ENCODE measurements at places on chromosomes 3 and 15. TPM values are rescaled to one million over a fixed set of nuclear protein-coding genes. Genes with fewer than 3 reads are reported as not detected.

- H3K27ac ChIP-seq = no peak overlapping the region
- no peak for DNase-seq
- H3K36me3 ChIP-seq = no peaks in the 10 kb centered on the region
- H3K4me1 ChIP-seq = no peaks in the 10 kb centered on the region
- H3K27me3 ChIP-seq = no peaks in the 10 kb centered on the region
These were observed 123.7 kb upstream of the MCTP2 start for GRCh38 chr15:94107652-94108051.

DNA sequence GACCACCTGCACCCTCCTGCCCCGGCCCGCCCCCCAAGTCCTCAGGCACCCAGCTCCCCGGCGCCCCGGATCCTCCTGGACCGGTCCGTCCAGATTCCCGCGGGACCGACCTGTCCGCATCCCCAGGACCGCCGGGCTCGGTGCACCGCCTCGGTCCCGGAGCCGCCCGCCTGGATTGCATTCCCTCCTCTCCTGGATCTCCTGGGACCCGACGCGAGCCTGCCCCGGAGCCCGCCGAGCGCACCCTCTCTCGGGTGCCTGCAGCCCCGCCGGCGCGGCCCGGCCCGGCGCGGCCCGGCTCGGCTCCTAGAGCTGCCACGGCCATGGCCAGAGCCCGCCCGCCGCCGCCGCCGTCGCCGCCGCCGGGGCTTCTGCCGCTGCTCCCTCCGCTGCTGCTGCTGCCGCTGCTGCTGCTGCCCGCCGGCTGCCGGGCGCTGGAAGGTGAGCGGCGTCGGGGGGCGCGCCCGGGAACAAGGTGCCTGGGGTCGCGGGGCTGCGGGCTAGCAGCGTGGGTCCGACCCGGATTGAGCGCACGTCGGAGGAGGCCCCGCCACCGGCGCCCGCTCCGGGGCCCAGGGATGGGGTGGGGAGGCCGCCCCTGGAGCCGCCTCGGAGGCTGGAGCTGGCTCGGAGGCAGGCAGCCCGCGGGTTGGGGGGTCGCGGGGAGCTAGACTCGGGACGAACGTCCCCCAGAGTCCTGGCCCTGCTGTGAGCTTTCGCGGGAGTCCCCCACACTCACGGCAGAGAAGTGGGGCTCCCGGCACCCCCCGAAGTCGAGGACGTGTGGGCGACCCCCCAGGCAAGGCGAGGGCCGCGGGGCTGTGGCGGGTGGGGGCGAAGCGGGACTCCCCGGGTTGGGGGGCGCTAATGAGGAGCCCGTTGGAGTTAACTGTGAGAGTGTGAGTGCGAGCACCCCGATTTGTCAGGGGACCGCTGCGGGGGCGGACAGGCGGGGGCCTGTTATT lies 610 bp downstream of the EPHB3 start:
- no peak for DNase-seq
- H3K4me3 ChIP-seq = peak overlapping the region; percentile 64
- no peaks in the 10 kb centered on the region for H3K27me3 ChIP-seq
- H3K4me1 ChIP-seq = peaks cover 3% of the 10 kb centered on the region

DNA sequence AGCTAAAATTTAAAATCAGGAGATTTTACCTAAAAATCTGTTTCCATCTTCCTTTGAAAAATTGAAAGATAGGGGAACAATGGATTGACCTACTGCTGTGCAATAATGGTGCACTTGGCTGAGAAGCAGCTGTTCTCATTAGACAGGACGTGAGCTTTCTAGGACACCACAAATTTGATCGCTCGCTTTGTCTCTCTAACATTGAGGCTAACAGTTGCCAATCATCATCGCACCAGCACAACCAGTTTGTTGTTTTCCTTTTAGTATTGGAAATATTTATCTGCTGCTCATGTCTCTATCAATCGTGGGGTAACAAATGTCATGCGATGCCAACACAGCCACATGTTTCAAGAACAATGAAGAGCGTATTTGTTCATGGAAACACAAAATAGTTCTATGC lies 228.8 kb upstream of the P2RY1 start:
- H3K27ac ChIP-seq = no peak overlapping the region
- no peaks in the 10 kb centered on the region for H3K4me1 ChIP-seq
- no peak for DNase-seq

- H3K27me3 ChIP-seq = no peaks in the 10 kb centered on the region
These were observed 48.6 kb downstream of the RARB start for GRCh38 chr3:25476639-25477038.

The CACNA1D gene
- not detected for total RNA-seq

DNA sequence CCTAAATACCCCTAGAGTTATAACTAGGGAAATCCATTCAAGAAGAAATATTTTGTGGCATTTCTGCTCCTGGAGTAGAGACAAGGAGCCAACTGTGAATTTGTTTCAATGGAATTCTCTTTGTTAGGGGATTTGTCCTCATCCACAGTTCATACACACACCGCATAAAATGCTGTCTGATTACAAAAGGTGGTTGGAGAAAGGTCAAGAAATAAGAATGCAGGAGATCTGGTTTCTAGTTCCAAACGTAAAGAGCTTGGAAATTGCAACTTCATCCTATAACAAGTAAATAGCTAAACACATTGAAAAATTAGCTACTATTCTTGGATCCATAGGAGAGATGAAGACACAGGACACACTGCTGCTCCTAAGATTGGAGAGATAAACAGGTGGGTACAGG lies 66.3 kb upstream of the NEDD4 start:
- no peak overlapping the region for H3K27ac ChIP-seq
- no peak for DNase-seq
- H3K4me1 ChIP-seq = peaks cover 5% of the 10 kb centered on the region
- H3K4me3 ChIP-seq = no peak overlapping the region
- H3K27me3 ChIP-seq = no peaks in the 10 kb centered on the region
- no peaks in the 10 kb centered on the region for H3K36me3 ChIP-seq

GRCh38 chr3:151312972-151313371 lies 3.6 kb downstream of the GPR87 start:
- no peak overlapping the region for H3K27ac ChIP-seq
- H3K4me1 ChIP-seq = no peaks in the 10 kb centered on the region
- H3K36me3 ChIP-seq = no peaks in the 10 kb centered on the region

The RTP1 gene
- not detected for total RNA-seq

The ABTB1 gene
- total RNA-seq = 15.4 TPM

DNA sequence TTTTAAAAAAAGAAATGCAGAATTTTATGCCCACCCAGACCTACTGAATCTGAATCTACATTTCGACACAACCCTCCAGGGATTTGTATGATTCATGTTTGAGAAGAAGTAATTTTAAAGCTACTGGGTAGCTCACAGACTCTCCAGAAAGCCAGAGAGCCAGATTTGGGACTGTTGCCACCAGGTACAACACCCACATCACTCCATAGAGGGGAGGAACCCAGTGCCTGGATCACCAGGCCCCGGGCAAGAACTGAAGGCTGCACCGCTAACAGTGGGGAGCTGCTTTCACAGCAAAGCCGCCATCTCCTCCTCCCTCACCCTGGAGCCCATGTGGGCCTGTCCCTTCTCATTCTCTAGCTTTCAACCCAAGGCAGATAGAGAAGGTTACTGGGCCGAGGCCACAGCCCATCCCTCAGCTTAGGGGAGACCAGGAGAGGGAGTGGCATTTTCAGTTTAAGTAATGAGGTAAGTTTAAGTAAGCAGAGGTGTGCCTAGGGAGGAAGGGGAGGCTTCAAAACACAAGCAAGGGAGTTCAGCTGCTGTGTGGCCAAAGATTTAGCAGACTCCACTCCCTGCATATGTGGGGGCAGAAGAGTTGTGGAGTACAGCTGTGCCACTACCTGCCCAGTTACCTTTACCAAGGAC lies 109.8 kb downstream of the IL12A start:
- no peaks in the 10 kb centered on the region for H3K36me3 ChIP-seq
- no peak overlapping the region for H3K27ac ChIP-seq
- H3K4me1 ChIP-seq = no peaks in the 10 kb centered on the region
- no peak for DNase-seq

The CCR3 gene
- total RNA-seq = 0.20 TPM

The SOX2 gene
- total RNA-seq = not detected

The ABI3BP gene
- total RNA-seq = 76.0 TPM

The MORC1 gene
- not detected for total RNA-seq

GRCh38 chr3:4225005-4225471 lies 78.1 kb upstream of the SETMAR start:
- H3K27ac ChIP-seq = no peak overlapping the region
- DNase-seq = no peak
- H3K4me3 ChIP-seq = no peak overlapping the region

The WNT5A gene
- 3.4 TPM for total RNA-seq

GRCh38 chr15:66196602-66197001 lies 56.9 kb downstream of the MEGF11 start:
- H3K27me3 ChIP-seq = no peaks in the 10 kb centered on the region
- H3K4me1 ChIP-seq = no peaks in the 10 kb centered on the region
- H3K27ac ChIP-seq = no peak overlapping the region
- H3K36me3 ChIP-seq = no peaks in the 10 kb centered on the region
- no peak overlapping the region for H3K4me3 ChIP-seq

The GNL3 gene
- total RNA-seq = 25.8 TPM

DNA sequence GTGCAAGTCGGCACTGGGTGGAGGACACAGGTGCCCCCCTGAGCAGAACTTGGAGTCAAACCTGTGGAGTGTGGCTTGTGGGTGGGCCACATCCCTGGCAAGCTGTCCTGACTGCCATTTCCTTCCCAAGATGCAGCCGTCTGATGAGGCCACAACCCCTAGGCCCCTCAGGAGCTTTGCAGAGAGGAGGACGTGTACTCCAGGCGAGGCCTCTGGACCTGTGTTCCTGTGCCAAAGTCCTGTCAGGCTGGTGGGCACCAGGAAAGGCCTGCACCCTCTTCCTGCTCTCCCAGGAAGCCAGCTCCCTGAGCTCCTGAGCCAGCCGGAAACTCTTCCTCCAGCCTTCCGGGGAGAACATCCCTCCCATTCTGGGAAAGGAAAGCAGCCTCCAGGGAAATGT lies 48.5 kb downstream of the CMTM6 start:
- no peak overlapping the region for H3K27ac ChIP-seq
- no peaks in the 10 kb centered on the region for H3K4me1 ChIP-seq
- H3K27me3 ChIP-seq = no peaks in the 10 kb centered on the region
- H3K4me3 ChIP-seq = no peak overlapping the region
- DNase-seq = no peak

The SNTN gene
- total RNA-seq = not detected

DNA sequence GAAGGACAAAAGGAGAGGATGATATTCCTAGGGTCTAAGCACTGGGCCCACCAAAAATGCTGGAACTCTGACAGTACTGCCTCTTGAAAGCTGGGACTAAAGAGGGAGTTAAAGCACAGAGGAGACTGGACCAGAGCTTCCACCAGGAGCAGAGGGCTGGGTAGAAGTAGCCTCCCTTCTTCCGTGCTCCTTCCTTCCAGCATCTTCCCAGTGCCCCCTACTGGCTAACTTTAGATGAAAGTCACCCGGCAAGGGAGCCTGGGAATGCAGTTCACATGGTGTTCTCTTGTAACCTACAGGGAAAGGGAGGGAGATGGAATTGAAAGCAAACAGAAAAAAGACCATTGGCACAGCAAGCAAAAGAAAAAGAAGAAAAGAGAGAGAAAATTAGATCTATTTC lies 106.1 kb upstream of the COL8A1 start:
- peaks cover 10% of the 10 kb centered on the region for H3K4me1 ChIP-seq
- DNase-seq = no peak
- no peak overlapping the region for H3K4me3 ChIP-seq
- no peak overlapping the region for H3K27ac ChIP-seq

DNA sequence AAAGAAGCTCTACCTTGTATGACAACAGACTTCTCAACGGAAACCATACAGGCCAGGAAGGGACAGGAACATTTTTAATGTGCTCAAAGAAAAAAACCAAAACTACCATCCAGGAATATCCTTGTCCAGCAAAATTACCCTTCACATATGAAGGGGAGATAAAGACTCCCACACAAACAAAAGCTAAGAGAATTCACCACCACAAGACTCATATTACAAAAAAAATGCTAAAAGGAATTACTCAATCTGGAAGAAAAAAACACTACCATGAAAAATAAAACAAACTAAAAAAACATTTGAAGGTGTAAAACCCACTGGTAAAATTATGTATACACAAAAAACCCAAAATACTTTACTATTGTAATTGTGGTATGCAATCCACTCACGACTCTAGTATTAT lies 57.2 kb downstream of the DLG1 start:
- no peak overlapping the region for H3K4me3 ChIP-seq
- no peaks in the 10 kb centered on the region for H3K27me3 ChIP-seq
- H3K27ac ChIP-seq = no peak overlapping the region
- no peaks in the 10 kb centered on the region for H3K4me1 ChIP-seq
- H3K36me3 ChIP-seq = peaks cover 9% of the 10 kb centered on the region

The LRRK1 gene
- total RNA-seq = 1.8 TPM

GRCh38 chr3:4588466-4588865 lies 95.3 kb downstream of the ITPR1 start:
- H3K36me3 ChIP-seq = no peaks in the 10 kb centered on the region
- no peak overlapping the region for H3K4me3 ChIP-seq
- peak overlapping the region; percentile 53 for H3K27ac ChIP-seq
- H3K4me1 ChIP-seq = no peaks in the 10 kb centered on the region

DNA sequence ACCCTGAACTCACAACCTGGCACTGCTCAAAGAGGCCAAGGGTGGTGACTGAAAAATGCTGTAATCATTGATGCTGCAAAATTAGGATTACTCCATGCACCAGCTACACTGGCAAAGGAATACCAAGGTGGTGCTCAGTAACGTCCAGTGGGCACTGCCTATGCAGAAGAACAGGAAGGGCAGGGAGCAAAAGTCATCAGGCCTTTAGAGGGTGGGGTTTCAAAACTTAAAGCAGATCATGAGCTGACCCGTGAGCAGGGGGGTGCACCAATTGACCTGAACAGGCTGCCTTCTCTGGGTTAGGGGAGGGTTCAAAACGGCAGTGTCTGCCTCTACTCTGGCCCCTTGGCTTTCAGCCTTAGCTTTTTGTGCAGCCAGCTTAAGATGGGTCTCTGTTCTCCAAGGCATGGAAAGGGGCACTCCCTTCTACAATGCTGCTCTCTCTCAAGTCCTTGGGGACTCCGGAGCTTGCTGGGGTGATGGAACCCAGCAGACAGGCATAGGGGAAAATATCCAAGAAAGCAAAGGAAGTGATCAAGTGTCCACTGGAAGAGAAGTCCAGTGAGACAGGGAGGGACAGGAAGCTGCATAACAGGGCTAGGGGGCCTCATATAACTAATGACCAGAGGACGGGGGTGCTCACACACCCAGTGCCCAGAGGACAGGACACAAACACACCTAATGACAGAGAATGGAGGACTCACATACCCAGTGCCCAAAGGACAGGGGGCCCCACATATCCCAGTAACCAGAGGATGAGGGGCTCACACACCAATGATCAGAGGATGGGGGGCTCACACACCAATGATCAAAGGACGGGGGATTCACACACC lies 11.4 kb downstream of the RAB6B start:
- no peak overlapping the region for H3K27ac ChIP-seq
- no peak overlapping the region for H3K4me3 ChIP-seq
- H3K27me3 ChIP-seq = no peaks in the 10 kb centered on the region

DNA sequence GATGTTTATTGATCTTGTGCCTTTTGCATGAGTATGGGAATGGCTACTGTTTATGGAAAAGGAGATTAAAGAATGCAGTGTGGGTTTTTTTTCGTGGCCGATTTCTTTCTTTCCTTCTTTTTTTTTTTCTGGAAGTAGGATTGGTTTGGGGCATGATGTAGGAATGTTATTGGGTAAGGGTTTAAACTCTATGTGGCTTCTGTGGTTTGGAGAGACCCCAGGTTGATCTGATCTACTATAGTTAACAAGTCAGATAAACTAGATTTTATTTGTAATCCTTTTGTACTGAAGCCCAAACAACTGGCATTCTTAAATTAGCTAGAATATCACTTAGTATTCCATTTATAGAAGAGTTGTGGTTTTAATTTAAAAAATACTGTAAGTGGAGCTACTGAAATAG lies 304.8 kb downstream of the LPP start:
- no peak for DNase-seq

GRCh38 chr3:150268426-150269391 lies 139.4 kb upstream of the TSC22D2 start:
- no peaks in the 10 kb centered on the region for H3K4me1 ChIP-seq
- DNase-seq = no peak
- no peak overlapping the region for H3K27ac ChIP-seq
- H3K27me3 ChIP-seq = no peaks in the 10 kb centered on the region

Measured in heart left ventricle (tissue), 16 donors.